ENCODE measurements at places on chromosomes 1 and 21. TPM values are rescaled to one million over a fixed set of nuclear protein-coding genes. Genes with fewer than 3 reads are reported as not detected.

SLC30A7 gene
- 38.3 TPM for total RNA-seq

ORC1 gene
- 3.0 TPM for total RNA-seq

KRTAP13-2 gene
- not detected for total RNA-seq

SUSD4 gene
- not detected for total RNA-seq

NPHS2 gene
- total RNA-seq: not detected

OSBPL9 gene
- total RNA-seq: 107 TPM

FAAH gene
- total RNA-seq: 15.3 TPM

SYCP1 gene
- total RNA-seq: not detected

ANP32E gene
- 32.2 TPM for total RNA-seq

AGO1 gene
- 35.8 TPM for total RNA-seq

FNBP1L gene
- 63.3 TPM for total RNA-seq

FCN3 gene
- not detected for total RNA-seq

GPR61 gene
- total RNA-seq: not detected

FMO2 gene
- total RNA-seq: 0.94 TPM

CELA3A gene
- total RNA-seq: not detected

LCE1C gene
- not detected for total RNA-seq

FCRL1 gene
- not detected for total RNA-seq

TCEA3 gene
- total RNA-seq: 4.0 TPM

ACTL8 gene
- not detected for total RNA-seq

HFM1 gene
- total RNA-seq: 0.29 TPM

TRABD2B gene
- total RNA-seq: not detected

SAMD13 gene
- 0.81 TPM for total RNA-seq

GADD45A gene
- 43.3 TPM for total RNA-seq

S100A8 gene
- not detected for total RNA-seq

TNFRSF8 gene
- total RNA-seq: not detected

TMEM269 gene
- 0.67 TPM for total RNA-seq

COL11A1 gene
- total RNA-seq: 592 TPM

KANK4 gene
- not detected for total RNA-seq

INTS11 gene
- total RNA-seq: 101 TPM

GRIK3 gene
- total RNA-seq: not detected

All from osteocyte (in vitro differentiated cells).